Caki2 (cell line): ENCODE measurements at places on chromosomes 5 and 9. TPM values are rescaled to one million over a fixed set of nuclear protein-coding genes. Genes with fewer than 3 reads are reported as not detected.
A peak's percentile ranks its signal among the peaks of the same experiment; 100 is the strongest.

DNA sequence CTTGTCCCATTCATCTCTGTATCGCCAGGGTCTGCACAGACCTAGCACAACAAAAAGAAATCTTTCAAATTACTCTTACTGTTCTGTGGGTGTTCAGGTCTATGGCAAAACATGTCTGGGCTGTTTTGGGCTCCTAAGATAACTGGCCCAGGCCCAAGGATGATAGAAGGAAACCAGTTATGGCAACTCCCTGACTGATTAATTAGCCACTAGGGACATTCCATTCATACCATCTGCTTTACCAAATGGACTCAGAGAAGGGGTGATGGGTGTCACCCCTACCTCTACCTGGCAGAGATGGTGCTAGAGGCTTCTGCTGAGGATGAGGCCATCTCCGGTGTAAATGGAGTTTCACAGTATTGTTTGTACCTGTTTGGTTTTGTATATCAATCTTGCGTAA, 1.9 kb downstream of the SLC31A2 start:
- no peak for DNase-seq

Gene SPATA31A6
- total RNA-seq: not detected in 2 replicates

Gene IL3
- total RNA-seq: not detected in 2 replicates

Gene LCN15
- total RNA-seq: not detected in 2 replicates

- no peak for DNase-seq
Observed at GRCh38 chr5:41852293-41852692, 17.9 kb downstream of the OXCT1 start.

DNA sequence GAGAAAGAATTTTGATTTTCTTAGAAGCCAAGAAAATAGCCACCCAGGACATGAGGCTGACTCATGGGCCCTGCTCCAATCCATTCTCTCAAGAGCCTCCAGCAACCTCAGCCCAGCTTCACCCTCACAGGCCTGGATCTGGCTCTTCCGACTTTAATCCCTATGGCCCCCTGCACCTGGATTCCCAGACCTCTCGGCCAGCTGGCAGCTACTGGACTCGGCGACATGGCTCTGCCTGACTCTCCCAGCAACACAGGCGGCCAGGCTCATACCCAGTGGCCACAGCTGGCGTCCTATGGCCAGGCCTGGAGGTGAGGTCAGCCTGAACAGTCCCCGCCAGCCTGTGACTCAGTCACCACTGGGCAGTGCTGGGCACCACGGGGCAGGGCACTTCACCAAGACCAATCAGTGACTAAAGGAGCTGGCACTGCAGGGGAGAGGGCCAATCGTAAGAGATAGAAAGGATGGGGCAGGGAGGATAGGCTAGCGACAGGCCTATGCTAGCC, 6.2 kb upstream of the PDLIM4 start:
- DNase-seq: peak; percentile 44

DNA sequence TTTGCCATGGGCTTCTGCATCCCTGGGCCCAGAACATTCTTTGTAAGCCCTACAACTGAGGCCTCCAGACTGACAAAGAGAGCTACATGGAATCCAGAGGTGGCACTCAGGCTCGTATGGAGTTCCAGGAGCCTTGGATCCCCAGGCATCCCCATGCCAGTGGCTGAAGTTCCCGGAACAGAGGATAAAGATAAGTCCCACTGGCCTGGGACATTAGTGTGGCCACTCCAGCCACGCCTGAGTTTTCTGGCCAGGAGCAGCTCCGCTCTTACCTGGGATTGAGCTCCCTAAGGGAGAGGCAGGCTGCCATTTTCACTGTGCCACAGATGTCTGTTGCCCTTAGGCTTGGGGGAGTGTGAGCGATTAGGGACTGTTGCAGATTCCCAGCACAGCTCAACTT, 656.3 kb upstream of the FAM174A start:
- DNase-seq: no peak

DNA sequence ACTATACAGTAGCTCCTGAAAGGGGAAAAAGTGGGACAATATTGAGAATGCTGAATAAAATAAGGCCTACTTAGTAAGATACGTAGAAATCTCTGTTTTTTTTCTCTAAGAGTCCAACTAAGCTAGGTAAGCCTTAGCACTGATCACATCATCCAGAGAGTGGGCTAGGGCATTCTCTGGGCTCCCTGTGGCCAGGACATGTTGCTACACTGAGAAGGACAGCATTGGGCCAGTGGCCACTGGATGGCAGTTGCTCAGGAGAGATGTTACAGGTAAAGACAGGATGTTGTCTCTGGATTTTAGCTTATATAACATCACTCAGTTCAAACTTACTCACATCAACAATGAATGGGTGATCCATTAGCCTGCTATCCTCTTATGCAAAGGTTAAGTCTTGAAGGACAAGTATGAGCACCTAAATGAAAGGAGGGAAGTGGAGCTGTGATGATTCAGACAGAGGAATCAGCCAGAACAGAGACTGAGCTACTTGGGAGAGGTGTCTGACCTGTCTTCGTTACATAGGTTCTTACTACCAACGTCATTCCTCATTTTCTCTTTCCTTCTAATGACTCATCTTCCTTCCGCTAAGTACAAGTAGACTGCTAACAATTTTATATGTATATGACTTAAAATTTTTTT, 226.6 kb upstream of the ADCY2 start:
- DNase-seq: no peak

Gene COL23A1
- 1.2 and 1.9 TPM in 2 replicates for total RNA-seq

GRCh38 chr5:154518438-154518867, 40.4 kb upstream of the HAND1 start:
- DNase-seq: no peak

DNA sequence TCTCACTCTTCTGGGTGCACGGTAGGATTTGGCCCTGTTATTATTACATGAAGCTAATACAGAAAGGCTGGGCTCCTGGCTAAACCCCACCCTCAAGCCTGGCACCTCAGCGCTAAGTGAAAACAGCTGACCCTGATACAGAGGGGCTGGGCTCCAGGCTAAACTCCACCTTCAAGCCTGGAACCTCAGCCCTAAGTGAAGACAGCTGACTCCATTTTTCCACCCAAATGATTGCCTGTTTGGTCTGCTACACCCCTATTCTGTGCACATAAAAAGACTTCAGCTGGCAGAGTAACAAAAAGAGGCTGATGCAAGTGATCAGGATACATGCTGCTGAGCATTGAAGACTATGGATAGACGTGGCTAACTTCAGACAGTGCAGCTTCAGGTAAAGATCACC, 148.4 kb upstream of the CLINT1 start:
- no peak for DNase-seq

DNA sequence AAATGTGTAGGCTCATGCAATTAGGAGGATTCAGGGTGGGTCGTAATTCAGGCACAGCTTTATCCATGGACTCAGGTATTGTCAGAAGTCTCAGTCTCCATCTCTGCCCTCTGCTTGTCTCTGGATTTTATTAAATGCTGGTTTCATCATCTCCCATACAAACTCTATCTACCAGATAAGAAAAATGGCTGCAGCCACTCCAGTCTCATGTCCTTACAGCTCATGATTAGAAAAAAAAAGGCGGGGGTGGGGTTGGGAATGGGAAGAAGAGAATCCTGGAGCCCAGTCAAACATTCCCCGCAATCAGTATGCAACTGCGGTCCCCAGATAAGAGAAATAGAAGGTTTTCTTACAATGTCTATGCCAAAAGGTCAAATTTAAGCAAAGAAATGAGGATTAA, 7.6 kb upstream of the FBXO38 start:
- no peak for DNase-seq

DNA sequence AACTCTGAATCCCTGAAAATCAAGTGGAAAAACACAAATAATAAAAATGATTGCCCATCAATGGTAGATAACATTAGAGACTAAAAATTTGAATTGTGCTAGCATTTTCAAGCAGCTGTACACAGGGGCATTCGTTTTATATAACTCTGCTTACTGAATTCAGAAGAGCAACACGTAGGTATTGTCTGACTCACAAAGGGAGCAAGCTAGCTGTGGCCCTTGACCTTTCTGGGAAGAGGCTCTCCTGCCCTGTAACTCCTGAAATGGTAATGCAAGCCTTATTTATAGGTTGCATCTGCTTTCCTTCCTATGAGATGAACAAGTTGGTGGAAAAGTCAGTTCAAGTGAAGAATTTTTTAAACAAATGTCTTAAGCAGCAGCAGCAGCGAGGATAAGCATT, 218.7 kb upstream of the EFNA5 start:
- no peak for DNase-seq

DNA sequence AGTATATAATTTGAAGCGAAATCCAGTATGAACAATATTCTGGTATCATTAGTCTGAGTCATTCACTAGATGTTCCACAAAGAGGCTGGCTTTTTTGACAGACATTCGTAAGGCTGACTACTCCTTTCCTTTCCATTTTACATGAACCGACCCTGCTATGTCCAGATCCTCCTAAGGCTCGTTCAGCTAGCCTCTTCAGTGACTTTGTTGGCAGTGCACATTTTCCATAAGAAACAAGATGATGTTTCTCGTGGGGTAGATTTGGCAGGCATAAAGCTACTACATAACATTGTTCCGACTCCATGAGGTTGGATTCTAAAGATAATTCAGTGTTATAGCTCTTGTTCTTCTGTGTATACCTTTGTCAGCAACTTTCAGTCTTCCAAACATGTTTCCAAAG, 49.0 kb downstream of the ZNF462 start:
- DNase-seq: no peak

Gene ZDHHC11
- 1.2 and 2.2 TPM in 2 replicates for total RNA-seq

DNA sequence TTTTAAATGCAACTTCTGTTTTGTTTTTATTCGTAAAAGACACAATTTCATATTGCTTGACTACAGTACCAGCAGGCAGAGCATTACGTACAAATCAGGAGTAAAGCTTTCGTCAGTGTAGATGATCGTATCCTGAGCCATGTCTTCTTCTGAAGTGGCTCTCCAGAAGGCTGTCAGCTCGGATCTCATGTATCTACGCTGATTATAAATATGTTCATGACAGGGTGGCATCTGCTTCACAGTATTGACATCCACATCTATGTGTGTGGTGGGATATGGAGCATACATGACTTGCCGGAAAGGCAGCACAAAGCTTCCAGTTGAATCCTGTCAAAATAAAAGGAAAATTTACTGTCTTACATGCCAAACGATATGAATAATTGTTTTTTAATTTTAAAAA, 16.8 kb downstream of the C9orf72 start:
- no peak for DNase-seq

DNA sequence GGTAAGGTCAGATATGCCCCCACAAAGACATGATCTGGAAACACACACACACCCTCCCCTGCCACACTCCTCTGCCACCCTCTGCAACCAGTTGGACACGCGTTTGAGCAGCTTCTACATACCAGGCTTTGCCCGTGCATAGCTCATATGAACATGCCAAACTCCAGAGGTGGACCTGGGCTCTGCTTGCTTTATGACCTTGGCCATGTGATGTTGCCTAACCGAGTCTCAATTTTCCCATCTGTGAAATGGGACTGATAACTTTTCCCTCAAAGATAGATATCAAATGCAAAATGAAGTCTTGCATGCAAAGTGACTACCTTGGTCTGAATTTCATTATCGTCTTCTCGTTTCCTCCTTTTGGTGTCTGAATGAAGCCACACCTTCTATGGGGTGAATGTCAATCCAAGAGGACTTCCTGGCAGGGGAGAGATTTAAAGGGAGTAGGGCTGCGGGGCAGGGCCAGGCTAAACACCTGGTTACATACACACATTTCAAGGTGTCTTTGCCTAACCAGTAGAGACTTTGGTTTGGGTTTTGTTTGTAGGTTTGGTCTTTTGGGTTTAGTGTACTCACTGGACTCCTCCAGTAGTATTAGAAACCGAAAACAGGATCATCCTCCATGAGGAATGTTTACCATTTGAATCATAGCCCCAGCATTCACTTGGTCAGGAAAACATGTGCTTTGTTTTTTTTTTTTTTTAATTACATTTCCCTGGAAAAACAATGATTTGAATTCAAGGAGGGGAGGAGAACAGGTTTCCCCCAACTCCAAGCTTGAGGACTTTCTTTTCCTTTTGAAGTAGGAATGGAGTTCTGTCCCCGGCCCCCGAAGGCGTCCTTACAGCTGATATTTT, 63.2 kb downstream of the COL27A1 start:
- DNase-seq: no peak

Gene CYSRT1
- 0.61 and 12.7 TPM in 2 replicates for total RNA-seq

DNA sequence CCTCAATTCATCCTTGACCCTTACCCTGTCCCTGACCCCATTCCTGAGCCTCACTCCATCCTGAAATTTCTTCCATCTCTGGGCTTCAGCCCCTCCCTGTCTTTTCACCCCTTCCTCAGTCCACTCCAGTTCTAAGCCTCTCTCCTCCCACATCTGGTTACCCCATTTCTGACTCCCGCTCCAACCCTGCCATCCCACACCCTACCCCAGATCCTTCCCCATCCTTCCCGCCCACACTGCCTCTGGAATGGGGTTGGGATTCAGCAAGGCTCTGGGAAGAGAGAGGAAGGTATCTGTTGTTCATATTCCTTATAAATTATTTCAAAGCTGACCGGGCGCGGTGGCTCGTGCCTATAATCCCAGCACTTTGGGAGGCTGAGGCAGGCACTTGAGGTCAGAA, 29.9 kb upstream of the MVB12B start:
- no peak for DNase-seq

DNA sequence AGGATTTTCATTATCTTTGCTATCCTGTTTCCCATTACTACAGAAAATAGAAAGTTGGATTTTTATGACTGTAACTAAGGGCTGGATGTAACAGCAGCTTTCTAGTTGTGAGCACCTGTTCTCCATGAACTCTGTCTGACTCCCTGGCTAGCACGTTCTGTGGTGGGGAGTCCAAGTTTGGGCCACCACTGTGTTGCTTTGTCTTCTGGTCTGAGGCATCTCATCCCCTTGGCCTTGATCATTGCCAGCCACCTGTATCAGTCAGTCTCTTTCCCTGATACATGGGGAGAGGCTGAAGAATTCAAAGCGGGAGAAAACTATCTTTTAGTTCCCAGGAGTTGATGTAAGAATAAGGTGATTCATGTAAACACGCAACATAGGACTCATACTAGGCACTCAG, 33.4 kb downstream of the WDR70 start:
- DNase-seq: no peak

GRCh38 chr5:180090769-180091546, 19.4 kb upstream of the RNF130 start:
- DNase-seq: peak; percentile 35

DNA sequence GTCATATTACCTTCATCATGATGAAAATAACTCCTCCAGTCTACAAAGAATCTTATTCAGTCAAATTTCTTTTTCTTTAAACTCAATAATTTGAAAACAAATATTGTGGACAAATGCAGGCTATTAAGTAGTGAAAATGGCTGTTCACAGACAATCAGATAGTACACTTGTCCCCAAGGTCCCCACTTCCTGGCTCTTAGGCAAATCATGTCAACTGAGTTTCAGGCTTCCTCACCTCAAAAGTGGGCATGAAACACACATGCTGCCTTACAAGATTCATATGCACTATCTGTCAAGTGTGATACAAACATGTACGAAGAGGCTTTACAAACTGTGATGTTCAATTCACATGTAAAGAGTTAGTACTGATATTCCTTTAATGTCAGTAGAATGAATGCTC, 385.2 kb upstream of the SEMA6A start:
- DNase-seq: no peak

Gene TAF11L12
- not detected in 2 replicates for total RNA-seq
